SK-N-MC (cell line): ENCODE measurements at places on chromosomes 16 and 17.

DNA sequence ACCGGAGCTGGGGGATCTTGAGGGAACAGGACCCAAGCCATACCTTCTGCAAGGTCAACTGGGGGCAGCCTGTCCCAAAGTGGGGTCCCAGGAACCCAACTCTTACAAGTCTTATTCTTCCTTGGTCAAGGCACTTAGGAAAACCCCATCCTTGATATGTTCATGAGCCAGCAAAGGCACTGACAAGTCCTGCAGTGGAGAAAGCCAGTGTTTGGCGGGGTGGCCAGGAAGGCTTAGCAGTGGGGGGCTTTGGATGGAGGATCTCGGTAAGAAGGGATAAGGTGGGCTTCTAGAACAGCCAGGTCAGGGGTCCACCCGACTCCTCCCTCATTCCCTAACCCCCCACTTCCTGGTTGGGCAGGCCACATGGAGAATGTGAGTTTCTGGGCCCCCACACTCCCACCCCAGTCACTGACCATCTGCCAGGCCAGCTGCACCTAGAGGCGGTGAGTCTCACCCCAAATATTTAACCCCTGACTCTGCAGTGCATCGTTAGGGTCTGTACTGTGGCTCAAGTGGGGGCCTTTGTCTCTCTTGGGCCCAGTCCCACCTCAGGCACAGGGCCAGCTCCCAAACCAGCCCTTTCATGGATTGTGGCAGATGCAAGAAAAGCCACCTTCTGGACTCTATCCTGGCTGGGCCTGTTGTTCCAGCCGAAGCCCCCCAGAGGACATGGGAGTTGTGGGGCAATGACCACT is 22.3 kb downstream of the PPL start:
- no peak for DNase-seq

DNA sequence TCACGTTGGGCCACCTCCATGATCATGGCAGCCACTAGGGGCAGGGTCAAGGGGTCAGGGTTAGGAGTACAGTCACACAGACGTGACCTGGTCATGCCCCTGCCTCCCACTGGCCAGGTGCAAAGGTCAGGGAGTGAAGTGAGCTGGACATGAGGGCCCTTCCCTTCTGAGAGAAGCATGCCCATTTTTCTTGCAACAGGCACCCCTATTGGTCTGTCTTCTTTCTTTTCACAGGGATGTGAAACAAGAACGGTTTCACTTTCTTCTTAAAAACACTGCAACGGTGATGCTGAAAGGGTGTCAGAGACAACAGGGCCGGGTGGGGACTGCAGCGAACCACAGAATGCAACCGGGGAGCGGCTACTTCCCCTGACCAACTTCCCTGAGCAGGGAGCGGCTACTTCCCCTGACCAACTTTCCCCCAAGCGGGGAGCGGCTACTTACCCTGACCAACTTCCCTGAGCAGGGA is 52.1 kb upstream of the DOC2B start:
- DNase-seq: no peak

DNA sequence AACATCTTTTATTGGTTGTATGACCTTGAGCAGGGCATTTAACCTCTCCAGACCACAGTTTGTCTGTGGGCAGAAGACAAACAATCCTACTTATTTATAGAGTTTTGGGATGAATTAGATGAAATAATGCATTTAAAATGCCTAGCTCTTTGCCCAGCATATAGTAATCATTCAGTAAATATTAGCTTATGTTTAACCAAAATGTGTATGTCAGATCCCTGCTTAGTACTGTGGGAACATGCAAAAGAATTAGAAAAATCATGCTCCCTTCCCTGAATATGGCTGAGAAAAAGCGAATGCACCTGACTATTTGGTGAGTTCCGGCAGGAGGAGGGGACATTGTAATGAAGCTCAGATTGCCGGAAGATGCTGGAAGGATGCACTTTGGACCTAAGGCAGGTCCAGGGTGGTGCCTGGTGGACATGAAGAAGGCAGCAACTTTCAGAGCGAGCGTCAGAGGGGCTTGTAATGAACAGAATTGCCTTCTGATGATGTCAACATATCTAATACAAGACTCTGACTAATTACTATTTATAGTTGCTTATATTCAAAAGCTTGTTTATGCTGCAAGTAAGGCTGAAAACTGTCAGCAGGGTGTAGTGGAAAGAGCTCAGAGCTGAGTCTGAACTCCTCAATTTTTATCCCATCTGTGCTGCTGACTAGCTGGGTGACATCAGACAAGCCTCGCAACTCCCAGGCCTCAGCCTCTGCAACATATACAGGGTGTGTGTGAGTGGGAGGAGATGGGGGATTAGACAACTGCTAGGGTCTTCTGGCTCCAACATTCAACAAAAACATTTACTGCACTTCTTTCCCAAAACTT is 221.2 kb downstream of the PRKCA start:
- no peak for DNase-seq

DNA sequence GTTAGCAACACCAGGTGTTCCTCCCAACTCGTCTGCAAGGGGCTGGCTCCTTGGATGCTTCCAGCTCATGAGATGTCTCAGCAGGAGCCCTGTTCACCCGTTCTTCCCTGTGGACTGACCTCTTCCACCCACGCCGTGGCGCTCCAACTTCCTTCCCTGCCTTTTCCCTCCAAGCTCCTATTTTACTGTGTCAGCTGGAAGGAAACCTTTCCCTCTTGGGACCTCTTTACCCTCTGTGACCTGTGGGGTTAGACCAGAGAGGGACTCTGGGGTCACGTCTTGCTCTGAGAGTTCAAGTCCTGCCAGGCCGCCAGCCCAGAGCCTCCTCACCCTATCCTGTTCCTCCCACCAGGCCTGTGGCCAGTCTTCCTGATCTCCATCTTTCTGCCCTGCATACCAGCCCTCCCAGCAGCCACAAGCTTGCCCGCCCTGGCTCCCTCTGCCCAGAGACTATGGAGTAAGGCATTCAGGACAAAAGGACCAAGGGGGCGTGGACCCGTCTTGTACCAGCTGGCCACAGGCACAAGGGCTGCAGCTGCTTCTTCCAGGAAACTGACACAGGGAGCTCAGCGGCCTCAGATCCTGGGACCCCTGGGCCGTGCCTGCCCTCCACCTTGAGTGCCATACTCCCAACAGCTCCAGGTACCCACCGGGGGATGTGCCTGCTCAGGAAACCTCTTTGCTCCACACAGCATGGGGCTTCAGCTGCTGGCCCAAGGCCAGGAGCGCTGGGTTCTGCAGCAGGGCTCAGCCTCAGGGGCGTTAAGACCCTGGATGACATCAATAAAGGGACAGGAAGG is 3.0 kb downstream of the PAQR4 start:
- DNase-seq: no peak

GRCh38 chr17:38885728-38886642 is 16.1 kb downstream of the LASP1 start:
- DNase-seq: no peak

GRCh38 chr16:13254998-13255614 is 353.7 kb downstream of the SHISA9 start:
- no peak for DNase-seq

GRCh38 chr16:86712158-86713009 is 134.0 kb downstream of the FOXL1 start:
- no peak for DNase-seq

DNA sequence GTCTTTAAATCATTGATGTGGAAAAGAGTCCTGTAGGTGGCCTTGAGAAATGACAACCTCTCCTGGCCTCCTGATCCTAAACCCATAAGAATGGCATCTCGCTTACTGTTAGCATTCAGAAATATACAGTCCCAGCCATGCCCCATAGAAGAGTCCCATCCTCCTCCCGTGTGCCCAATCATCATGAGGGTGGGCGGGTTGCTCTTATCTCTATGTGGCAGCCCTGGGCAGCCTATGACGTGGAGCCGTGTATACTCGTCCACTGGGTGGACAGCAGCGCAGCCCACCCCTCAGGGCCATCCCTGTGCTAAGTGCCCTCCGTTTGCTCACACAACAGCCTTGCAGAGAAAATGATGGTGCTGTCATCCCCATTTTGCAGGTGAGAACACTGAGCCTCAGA is 105.3 kb downstream of the AMFR start:
- no peak for DNase-seq

- no peak for DNase-seq
These were observed 35.5 kb downstream of the DNAH17 start for GRCh38 chr17:78541488-78542206.

DNA sequence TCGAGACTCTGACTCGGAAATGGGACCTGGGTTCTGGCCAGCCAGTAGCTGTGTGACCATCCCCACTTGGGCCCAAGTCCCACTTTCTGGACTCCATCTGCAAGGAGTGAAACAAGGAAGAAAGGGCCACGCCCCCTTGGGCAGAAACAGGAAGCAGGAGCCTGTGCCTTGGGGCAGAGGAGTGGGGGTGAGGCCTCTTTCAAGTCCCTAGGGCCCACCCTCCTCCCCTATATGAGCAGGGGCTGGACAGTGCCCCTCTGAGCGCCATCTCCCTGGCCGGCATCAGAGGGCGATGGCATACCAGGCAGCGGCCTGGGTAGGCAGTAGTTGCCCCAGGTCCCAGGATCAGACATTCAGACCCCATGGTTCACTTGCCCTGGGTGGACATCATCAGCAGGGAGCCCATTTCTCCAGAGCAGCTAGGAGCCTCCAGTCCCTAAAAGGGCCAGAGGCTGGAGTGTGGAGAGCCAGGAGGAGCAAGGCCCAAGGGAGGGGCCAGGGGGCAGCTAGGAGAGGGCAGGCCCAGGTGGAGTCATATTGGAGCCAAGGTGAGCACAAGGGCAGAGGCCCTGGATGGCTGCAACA is 7.1 kb downstream of the BCAR1 start:
- no peak for DNase-seq

- DNase-seq: no peak
These were observed at the start of gene CDH3 for GRCh38 chr16:68644715-68645493. Gene CDH3, plus strand, starts transcription at chr16:68645310. Its CDS starts 70 bp downstream, at chr16:68645380.

GRCh38 chr17:72737151-72737690 is 355.3 kb downstream of the SLC39A11 start:
- no peak for DNase-seq

DNA sequence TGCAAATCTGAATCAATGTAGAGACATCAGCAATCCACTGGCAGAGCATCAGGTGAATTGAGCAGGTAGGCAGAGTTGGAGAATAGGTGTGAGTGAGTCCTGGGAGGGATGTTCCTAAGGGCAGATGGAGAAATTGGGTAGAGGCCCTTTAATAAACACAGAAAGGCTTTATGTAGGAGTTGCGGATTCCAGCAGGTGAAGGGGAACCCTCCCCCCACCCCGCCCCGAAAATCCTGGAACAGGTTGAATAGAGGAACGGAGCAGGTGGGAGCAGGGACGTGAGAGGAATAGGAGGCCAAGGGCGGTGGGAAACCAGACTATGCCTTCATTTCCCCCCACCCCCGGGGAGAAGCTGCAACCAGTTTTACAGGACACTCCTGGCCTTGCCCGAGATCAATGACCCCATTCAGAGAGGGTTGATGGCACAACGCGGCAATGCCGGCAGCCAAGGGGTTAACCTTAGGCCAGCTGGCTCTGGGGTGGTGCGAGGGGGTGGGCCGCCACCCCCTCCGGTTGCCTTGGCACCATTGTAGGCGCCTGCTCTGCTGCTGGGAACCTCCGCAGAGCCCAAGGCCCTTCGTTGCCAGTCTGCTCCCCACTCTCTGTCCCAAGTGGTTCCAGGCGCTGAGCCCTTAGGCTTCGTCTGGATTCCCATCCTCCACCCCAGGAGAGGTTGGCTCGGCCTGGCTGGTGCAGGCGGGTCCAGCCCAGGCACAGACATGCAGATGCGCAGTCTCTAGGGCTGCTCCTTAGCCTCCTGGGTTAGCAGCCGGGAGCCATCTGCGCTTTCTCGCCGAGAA is 814 bp upstream of the RUNDC3A start:
- DNase-seq: no peak

DNA sequence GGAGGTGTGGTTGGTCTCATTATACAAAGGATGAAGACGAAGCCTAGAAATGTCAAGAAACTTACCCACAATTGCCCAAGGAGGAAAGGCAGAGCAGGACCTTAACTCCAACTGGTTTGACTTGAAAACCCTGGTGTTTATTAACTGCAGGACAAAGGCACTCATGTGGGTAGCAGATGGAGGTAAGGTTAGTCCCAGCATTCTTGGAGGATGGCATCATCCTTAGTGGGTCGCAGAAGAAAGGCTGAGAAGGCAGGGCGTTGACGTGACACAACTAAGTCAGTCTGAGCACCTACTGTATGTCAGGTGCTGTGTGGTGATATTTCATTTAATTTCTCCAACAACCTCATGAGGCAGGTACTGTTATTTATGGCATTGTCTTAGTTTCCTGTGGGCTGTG is 101.3 kb downstream of the HAPSTR1 start:
- no peak for DNase-seq

GRCh38 chr16:50012182-50012581 is 12.8 kb upstream of the CNEP1R1 start:
- no peak for DNase-seq

- DNase-seq: no peak
These were observed 1.7 kb upstream of the IGF2BP1 start for GRCh38 chr17:48995304-48995973.

DNA sequence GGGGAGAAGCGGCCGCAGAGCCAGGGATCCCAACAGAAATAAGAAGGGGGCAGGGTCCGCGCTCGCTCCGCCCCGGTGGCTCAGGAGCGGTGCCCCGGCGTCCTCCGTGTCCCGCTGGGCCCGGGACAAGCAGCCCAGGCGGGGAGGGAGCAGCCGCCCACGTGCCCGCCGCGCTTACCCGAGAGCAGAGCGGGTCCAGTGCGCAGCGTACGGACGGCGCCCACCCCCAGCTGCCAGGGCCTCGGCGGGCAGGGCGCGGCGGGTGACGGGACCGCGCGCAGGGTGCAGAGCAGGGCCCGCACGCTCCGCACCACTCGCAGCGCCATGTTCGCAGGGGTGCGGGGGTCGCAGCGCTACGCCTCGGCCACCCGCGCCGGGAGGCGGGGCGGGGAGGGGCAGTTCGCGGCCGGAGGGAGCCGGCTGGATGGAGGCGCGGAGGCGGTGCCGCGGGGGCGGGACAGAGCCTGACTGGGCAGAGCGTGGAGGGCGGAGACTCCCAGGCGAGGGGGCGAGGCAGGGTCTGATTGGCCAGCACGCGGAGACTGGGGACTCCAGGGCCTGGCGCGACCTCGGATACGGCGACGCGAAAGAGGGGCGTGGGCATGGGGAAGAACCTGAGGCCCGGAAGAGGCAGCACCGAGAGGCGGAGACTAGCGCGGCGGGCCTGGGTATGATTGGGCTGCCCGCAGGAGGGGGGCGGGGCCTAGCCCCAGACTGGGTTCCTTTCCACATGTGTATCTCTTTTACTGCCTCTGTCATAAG is at the start of gene GCSH:
Gene GCSH, minus strand, starts transcription at position 443 of the 762 bp plus-strand sequence. Its CDS starts 117 bp downstream, at position 326.
- peak; percentile 35 for DNase-seq
